ENCODE measurements at places on chromosomes 1 and 21.

- DNase-seq: no peak
Measured at GRCh38 chr1:221488550-221488949, 253.3 kb downstream of the DUSP10 start.

DNA sequence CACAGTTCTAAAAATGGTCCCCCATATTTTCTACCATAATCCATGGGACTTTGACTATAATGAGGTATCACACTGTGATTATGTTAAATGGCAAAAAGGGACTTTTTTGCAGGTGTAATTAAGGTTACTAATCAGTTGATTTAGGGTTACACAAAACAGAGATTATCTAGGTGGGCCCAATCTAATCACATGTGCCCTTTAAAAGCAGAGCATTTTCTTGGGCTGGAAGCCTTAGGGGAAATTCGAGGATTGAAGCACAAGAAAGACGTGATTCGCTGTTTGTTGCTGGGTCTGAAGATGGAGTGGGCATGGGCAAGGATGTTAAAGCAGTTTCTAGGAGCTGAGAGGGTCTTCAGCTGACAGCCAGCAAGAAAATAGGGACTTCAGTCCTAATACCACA is 13.4 kb downstream of the RAVER2 start:
- DNase-seq: no peak

DNA sequence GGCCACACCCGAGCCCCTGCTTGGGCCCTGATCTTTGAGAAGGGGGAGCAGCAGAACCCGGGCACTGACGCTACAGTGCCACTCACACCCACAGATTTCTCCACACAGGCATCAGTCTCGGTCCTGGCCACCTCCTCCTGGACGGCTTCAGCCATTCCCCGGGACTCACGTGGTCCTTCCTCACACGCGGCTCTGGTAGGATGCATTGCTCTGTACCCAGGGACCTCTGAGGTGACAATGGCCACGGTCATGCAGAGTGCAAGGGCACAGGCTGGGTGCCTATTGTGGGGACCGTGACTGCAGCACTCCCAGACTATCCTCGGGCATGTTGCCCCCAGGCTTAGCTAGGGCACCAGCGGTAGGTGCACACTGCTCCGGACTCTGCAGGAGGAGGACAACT is 11.8 kb upstream of the ZNF670 start:
- DNase-seq: no peak

GRCh38 chr21:45478816-45479669 is 63.2 kb downstream of the SLC19A1 start:
- no peak for DNase-seq

GRCh38 chr1:175002910-175003517 is 3.3 kb downstream of the CACYBP start:
- no peak for DNase-seq
